Cardiac fibroblast (primary cell): ENCODE measurements at places on chromosomes 7 and 10.

- no peak for DNase-seq
Observed at GRCh38 chr7:2518737-2519118, 846 bp upstream of the LFNG start.

DNA sequence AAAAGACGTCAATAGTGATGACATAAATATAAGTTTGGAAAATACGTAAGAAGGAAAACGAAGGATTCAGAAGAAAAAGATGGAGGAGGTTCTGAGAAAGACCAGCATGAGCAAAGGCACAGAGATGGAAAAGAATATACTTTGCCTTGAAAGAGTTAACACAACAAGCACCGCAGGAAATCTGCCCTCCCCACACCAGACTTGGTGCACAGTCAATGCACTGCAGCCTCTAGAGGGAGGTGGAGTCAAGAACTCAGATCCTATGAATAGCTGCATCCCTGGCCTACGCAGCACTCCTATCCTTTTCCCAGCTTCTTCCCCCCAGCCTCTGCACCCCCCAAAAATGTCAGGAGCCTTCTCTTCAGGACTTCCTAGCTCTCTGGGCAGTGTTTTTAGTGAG, 1370.6 kb upstream of the LRRTM3 start:
- DNase-seq: no peak

DNA sequence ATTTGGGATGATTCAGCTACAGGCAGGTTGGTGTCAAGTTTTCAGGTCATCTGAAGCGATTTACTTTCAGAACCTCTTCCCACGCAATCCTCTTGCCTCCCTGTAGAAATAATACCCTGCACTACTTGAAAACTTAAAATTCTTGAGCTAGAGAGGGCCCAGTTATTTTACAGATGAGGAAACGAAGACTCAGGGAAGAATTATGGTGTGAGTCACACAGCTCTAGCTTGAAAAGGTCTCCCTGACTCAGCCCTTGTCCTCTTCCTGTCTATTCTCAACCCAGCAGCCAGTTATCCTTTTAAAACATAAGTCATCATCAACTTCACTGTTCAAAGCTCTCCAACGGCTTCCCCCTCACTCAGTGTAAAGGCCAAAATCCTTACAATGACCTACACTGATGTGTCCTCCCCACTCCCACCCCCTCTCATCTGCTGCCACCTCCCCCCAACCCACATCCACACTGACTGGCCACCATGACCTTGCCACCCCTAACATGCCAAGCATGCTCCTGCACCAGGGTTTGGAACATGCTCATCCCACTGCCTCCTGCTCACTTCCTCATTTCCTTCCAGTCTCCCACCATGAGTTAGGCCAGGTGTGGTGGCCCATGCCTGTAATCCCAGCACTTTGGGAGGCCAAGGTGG, 3.4 kb downstream of the DNMBP start:
- peak; percentile 88 for DNase-seq

GRCh38 chr10:116836083-116836482, 13.2 kb upstream of the ENO4 start:
- DNase-seq: no peak

- DNase-seq: no peak
Observed at GRCh38 chr10:121611393-121612159, 13.3 kb upstream of the FGFR2 start.

GRCh38 chr7:30752979-30753378, 1.0 kb downstream of the INMT start:
- peak; percentile 28 for DNase-seq

DNA sequence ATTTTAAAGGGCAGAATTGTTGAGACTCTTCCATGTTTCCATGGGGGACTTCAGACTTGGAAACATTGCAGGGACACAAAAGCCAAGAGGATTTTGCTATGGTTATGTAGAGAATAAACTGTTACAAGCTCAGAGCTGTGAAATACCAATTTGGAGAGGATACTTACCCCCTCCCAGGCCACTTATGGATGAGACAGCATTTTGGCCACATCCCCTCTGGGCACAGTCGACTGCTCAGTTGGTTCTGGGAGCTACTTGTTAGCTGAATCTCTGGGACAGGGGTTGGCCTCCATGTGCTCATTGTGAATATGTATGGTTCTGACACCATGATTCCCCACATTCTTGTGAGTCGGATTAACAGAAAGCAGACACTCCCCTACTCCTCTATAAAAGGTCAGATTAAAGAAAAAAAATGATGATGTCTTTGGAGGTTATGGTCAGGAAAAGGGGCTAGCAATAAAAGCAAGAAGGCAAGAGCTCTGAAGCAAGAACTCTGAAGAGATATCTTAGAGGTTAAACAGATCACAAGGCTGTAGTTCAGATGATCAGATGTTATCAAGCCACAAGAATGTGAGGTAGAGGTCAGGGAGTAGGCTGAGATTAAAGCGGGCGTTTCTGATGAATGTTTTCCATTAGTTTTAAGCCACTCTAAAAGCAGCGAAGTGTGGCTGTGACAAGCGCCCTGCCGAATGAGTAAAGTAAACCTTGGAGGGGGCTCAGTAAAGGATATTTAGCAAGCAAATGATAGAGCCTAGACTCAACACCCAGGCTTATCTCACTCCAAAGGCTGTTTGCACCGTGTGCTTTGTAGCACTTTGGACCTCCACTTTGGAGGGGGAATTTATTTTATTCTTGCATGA, 17.2 kb downstream of the STAMBPL1 start:
- no peak for DNase-seq

GRCh38 chr7:46210467-46210866, 289.4 kb upstream of the IGFBP3 start:
- no peak for DNase-seq

GRCh38 chr7:147012666-147013065, 896.1 kb downstream of the CNTNAP2 start:
- no peak for DNase-seq

DNA sequence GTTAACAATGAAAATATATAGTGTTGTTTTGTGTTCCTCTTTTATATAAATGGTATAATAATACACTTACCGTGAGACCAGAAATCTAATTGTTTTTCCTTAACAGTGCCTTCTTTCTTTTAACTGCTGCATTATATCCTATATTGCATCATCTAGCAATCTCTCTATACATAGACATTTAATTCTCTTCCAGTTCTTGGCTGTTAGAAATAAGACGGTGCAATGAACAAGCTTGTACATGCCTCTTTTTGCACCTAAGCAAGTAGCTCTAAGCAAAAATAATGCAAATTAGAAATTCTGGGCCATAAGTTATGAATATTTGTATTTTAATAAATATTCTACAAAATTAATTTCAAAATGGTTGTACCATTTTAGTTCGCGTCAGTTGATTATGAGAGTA, 55.9 kb upstream of the AHR start:
- DNase-seq: no peak

DNA sequence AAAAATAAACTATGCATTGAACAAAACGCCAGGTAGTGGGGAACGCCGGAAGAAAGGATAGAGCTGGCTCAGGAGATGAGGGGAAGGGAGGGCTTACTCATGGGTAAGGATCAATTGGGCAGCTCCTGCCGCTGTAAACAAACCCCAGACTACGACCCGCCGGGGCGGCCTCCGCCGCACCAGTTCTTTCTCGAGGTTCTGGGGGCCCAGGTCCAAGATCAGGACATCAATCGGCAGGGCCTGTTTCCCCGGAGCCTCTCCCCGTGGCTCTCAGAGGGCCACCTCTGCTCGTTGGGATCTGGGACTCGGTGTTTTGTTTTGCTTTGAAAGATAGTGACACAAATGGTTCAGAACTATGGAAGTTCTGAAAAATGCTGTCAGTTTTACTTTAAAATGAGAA, 140.4 kb downstream of the ELFN1 start:
- DNase-seq: no peak

DNA sequence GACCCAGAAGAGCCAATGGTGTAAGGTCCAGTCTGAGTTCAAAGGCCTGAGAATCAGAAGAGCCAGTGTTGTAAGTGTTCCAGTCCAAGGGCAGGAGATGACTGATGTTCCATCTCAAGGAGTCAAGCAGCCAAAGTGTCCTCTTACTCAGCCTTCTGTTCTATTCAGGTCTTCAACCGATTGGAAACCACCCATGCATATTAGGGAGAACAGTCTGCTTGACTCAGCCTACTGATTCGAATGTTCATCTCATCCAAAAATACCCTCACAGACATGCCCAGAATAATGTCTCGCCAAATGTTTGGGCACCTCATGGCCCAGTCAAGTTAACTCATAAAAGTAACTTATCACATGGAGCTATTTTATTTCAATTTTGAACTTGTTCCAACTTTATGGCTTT, 2.9 kb upstream of the WDFY4 start:
- no peak for DNase-seq

DNA sequence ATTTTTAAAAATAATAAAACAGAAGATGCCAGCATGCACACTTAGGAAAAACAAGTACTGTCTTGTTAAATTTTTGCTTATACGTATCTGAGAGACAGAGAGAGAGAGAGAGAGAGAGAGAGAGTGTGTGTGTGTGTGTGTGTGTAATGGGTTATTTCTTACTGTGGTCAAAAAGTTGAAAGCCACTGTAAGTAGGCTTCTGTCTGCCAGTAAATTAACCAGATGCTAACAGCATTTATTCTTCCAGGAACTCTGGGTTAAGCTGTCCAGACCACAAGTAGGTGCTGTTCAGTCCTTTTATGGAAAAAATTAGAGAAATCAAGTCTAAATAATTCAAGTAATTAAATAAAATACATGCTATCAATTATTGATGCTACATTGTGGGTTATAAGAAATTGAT, 39.7 kb downstream of the RNF32 start:
- peak; percentile 33 for DNase-seq

- no peak for DNase-seq
Observed at GRCh38 chr7:78959477-78959876, 494.0 kb downstream of the MAGI2 start.

- DNase-seq: no peak
Observed at GRCh38 chr10:62710182-62710581, 94.3 kb upstream of the ADO start.

DNA sequence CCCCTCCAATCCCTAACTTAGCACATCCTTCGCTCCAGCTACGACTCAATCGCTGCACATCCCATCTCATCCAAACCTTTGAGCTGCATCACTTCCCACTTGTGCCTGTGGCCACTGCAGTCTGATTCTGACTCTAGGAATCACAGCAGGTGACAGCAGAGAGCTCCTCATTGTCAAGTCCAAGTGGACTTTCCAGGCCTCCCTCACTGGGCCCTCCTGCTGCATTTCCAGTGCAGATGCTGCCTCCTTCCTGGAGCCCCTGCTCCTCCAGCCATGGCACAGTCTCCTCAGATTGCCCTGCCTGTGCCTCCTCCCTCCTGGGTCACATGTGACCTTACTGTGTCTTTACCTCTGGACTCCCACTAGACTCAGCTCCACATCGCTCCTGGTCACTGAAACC, 157.3 kb downstream of the USP6NL start:
- no peak for DNase-seq

GRCh38 chr7:125363873-125364272, 434.2 kb upstream of the POT1 start:
- DNase-seq: peak; percentile 70

- DNase-seq: no peak
Observed at GRCh38 chr7:111159426-111159825, 68.5 kb downstream of the LRRN3 start.

DNA sequence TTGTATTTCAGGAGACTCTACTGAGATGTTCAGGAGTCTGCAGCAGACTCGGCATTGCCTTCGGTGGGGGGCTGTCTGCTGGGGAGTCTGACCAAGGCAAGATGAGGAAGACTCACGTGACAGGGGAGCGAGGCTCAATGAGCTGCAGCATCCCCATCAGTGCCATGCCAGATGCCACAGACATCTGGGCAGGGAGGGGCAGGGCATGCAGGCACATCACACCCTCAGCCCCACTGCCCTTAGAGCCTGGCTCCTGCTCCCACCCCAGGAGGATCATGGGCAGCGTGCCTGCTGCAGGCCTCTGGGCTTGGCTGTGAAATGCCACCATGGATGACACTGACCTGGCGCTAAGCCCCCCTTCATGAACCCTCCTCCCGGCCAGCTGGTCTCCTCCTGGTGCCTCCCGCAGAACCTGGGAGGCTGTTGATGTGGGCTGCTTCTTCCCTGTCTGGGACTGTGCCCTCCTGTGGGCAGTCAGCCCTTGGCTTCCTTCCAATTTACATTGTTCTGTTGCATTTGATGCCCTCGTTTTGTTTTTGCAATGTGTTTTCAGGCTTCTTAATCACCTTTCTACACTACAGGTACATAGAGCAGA, 235.0 kb downstream of the PAXIP1 start:
- no peak for DNase-seq

DNA sequence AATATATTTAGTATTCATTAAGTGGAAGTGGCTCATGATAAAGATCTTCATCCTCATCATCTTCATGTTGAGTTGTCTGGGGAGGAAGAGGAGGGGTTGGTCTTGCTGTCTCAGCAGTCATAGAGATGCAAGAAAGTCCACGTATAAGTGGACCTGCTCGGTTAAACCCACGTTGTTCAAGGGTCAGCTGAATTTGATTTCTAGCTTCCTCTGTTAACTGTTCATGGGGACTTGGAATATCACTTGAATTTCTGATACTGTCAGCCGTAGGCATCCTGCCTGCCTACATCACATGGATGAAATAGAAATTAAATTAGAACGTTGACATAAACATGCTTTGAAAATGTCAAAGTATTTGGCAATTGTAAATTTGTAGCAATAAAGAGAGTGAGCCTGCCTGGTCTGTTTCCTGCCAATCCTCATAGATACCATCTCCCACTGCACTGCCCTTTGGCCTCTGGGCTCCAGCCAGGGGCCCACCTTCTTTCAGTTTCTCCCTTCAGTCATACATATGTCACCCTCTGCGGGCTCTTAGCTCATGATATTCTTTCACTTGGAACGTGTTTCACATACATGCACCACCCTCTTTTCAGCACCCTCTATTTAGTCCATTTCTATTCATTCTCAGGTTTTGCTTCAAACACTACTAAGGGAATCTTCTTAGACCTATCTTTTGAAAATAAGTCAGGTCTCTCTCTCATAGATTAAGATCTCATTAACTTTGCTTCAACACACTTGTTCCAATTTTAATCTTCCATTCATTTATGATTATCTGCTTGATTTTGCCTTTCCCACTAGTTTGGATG, 376.3 kb downstream of the IPMK start:
- DNase-seq: no peak

DNA sequence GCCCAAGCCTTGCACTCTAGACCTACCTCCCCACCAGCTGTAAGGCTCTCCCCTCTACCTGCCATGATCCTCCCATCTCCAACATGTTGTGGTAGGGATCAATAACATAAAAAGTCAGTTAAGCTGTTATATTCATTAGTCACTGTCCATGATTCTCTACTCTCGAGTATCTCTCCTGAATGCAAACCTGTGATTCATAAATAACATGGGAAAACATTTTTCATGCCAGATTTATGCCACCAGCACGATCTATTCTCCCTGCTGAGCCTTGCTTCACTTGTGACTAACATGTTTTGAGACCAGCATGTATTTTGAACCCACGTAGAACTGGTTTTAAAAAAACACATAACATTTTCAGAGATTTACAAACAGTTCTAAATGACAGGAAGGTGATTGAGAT, 30.3 kb downstream of the TMEM168 start:
- DNase-seq: peak; percentile 72

DNA sequence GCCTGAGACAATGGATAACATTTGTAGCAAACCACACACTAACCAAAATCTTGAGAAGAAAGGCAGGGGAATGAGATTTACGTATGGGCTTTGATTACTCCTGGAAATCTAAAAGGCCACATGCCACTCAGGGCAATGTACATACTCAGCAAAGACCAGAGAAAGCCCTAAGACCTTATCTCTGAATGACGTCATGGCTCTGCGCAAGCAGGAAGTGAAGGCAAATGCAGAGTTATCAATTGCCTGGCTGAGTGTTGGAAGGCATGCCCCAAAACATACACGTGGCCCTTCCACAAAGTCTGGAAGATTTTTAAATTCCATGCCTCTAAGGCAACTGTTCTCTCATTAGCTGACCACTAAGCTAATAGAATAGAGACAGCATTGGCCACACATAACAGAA, 90.9 kb upstream of the NRBF2 start:
- peak; percentile 29 for DNase-seq
